ENCODE measurements at places on chromosomes 13 and 19.

- no peak for DNase-seq
Measured at GRCh38 chr13:74452176-74452575, 318.0 kb upstream of the KLF12 start.

GRCh38 chr19:33302974-33303790, 848 bp upstream of the CEBPA start:
- no peak for DNase-seq

- no peak for DNase-seq
Measured at GRCh38 chr13:112808377-112809140, 118.7 kb downstream of the ATP11A start.

GRCh38 chr13:48783181-48783630, 129.5 kb downstream of the CYSLTR2 start:
- DNase-seq, result no peak

- DNase-seq, result no peak
Measured at GRCh38 chr13:62115831-62116230, 700.2 kb upstream of the PCDH20 start.

DNA sequence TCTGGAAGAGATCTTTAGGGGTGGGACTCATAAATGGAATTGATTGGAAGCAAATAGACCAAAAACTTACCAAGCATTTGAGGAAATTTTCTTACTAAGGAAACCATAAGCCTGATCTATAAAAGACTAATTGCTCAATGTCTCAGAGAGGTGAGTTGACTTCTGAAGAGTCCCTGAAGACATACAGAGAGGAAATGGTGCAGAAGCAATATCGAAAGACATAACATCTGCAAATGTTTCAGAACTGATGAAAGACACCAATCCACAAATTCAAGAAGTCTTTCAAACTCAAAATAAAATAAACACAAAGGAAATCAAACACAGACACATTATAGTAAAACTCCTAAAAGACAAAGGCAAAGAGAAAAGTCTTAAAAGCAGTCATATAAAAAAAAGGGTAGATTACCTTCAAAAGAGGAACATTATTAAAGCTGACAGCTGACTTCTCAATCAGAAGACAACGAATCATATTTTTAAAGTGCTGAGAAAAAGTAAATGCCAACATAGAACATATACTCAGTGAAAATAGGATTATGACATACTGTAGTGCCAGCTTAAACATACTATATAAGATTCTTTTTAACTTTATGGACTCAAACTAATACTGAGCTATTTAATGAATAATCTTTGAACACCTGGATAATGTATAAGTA, 45.4 kb upstream of the CALM3 start:
- no peak for DNase-seq

DNA sequence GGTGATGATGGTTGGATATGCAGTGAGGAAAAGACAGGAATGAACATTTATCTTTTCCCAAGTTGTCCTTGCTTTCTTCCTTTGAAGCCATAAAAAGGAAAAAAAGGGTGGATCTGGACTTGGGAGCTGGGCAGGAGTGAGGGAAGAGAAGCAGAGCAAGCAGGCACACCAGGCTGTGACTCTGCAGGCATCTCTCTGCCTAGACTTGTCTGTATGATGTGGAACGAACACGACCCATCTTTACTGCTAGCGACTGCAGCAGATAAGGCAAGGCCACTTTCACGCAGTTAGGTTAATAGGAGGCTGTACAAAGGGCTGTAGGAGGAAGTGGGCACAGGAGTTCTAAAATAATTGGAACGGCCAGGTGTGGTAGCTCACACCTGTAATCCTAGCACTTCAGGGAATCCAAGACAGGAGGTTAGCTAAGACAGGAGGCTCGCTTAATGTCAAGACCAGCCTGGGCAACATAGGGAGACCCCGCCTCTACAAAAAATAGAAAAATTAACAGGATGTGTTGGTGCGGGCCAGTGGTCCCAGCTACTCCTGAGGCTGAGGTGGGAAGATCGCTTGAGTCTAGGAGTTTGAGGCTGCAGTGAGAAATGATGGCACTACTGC, 961 bp upstream of the URI1 start:
- DNase-seq, result no peak

DNA sequence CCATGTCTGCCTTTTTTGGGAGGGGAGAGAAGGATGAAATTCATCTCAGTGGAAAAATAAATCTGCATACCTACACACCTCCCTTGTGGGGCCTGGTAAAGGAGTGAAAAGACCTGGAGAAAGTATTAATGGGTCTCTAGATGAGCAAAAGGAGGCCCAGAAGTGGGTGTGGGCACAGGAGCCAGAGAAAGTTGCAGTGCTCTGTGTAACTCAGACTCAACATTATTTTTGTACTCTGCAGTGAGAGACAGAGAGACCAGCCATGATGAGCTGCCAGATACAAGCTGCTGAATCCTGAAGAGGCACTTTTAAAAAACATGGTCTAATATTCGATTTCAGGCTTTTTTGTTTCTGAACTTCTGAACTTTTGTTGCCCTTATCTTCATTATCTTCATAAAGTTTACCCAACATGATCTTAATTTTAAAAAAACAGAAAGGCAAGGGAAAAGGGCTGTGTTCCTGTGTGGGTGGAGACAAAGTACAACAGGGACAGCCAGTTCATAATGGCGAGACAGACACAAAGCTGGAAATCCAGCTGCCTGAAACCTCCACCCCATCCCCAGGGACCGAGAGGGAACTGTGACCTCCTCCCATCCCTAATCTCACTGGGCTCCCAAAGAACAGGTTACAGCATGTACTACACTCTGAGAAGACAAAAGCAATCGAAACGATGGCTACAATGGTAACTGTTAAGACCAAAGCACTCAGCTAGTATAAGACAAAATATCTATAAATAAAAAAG, 77.2 kb downstream of the KLF12 start:
- DNase-seq, result no peak

DNA sequence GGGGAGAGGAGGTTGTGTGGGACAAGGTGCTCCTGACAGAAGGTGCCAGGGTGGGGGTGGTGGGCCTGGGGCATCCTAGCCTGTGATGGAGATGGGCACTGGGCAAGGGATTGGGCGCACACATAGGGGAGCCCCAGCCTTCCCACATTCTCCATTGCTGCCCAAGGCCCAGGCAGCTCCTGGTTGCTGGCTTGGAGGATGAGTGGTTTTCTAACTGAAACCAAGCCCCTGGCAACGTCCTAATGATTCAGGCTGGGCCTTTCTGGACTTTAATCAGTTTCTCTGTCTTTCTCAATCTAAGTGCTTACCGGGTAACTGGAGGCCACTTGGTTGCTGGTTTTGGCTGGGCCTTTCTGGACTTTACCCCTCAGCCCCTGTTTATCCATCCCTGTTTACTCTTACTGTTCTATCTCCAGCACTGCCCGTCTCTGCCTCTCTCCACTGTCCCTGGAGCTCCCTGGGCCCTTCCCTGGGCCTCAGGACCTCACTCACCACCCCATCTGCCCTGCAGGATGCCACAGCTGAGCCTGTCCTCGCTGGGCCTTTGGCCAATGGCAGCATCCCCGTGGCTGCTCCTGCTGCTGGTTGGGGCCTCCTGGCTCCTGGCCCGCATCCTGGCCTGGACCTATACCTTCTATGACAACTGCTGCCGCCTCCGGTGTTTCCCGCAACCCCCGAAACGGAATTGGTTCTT, 354 bp downstream of the CYP4F3 start:
- no peak for DNase-seq

All from NCI-H1436 treated with DMSO at 0.1 percent for 48 hours (cell line).